DMS79 treated with DMSO at 0.1 percent for 48 hours (cell line): ENCODE measurements at places on chromosomes 4 and X.

DNA sequence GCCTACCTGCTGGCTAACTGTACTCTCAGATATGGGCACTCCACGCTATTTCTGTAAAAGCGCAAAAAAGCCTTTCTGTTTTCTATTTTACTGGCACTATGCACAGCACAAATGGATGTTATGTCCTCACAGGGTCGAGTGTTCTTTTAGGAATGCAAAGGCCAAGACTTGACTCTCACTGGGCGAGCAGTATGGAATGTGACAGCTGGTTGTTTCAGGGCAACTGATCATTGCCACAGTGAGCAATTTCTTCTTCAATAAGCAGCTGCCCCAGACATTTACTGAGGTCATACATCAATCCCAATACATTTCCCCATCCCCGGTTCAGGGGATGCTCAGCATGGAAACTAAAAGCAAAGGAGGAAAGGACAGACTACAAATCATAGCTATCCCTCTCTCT, 58.2 kb downstream of the PDE5A start:
- DNase-seq: no peak

DNA sequence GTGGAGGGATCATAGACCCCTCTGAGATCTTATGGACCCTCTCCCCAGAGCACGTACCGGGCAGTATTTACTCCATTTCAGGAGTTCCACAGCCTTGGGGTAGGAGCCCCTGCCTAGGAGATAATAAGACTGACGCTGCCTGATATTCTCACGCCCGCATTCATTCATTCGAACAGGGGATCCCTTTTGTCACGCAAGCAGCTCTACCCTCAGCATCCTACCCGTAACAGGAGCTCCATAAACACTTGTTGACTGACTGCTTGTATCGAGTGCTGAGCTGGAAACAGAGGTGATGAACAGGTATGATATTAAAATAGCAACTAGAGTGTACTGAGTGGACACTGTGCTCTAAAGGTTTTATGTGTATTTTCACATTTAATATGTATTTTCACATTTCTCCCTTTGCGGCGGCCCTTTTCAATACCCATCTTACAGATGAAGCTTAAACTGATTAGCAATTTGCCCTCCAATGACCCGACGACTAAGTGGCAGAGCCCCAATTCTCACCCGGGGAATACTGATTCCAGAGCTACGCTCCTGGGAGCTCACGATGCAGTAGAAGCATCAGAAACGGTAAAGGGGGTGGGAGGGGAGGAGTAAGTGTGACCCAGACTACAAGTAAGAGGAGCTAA, 888 bp downstream of the RAB28 start:
- DNase-seq: peak; percentile 27

DNA sequence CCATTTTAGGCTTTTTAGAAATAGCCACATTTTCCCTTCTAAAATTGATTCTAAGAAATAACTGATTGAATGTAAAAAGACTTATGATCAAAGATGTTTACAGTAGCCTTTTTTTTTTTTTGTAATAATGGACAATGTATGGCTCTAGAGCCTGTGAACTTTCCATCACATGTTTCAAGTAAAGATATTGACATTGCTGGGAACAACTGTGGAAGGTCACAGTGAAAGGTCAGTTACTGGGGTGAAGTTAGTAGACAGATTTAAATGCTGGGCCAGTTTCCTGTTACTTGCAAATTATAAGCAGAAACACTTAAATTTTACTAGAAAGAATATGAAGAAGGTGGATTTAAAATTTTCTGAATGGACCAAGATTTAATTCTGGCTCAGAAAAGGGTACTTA, 18.4 kb downstream of the PAGE2 start:
- DNase-seq: no peak

DNA sequence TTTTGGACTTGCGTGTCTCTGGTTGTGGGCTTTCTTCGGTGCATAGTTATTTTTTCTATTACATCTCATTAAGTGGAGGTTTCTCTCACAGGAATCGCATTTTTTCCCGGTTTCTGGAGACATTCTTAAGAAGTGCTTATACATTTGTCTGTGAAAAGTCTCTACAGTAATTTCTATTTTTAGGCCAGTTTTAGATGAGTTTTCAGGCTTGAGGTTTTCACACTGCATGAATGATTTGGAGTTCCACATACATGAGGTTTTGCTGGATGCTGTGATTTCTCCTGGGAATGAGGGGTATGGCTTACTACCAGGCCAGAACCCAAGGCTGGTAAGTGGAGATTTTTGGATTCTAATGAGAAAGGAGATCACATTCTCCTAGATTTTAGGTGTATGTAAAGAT, 422.6 kb upstream of the SLIT2 start:
- no peak for DNase-seq

DNA sequence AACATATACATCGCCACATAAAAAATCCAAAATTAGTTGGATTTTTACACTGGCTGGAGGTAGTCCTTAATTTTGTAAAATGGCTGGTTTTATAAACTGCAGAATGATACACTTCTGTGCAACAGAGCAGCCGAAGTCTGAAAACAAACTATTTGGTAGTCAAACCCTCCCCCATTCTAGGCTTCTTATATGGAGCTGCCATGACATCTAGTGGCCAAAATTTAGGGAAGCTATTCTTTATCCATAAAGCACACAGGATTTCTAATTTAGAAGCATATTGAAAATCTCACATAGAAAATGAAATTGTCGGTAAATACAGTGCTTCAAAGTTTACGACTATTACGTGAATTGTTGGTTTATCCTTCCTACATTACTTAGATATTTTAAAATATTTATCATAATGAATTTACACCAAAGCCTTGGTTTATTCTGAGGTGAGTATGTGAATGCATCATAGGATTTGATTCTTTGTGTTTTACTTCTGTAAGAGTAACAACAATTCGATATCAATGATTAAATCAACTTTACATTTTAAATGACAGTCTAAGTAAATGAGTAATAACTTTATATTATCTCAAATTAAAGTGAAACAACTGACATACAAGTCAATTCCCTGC, 113.4 kb upstream of the FAM241A start:
- no peak for DNase-seq

GRCh38 chrX:7235071-7235470, 87.1 kb upstream of the PUDP start:
- no peak for DNase-seq

DNA sequence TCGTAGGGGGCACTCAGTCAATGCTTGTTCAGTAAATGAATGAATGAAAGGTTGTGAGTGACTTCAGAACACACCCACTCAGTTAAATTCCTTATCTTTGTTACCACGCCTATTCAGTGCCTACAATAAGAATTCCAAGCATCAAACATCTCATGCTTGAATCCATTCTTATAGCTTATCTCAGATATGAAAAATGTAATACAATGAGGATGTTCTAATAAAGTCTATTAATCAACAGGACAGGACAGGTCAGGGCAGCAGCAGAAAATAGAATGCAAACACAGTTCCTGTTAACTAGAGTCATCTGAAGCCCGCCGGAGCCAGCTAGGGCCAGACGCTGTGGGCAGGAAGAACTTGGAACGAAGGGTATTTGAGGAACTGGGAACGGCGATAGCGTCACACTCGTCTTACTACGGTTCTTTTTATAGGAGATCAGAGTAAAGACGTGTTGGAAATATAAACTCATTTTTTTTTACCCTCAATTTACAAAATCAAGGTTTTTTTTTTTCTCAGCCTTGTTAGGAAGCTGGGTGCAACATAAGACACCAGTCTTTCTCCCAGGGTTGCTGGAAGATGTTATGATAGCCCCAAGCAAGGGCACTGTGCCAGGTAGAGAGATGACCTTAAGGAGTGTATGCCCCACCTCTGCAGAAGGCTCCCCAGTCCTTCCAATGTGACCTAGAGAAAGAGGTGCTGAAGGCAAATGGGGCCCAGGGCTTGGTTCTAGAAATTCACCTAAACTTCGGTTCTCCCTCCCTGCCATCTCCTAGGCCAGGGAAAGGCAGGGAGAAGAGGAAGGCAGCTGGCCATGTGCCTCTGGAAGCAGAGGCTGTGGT, 48.3 kb downstream of the SEL1L3 start:
- DNase-seq: no peak

DNA sequence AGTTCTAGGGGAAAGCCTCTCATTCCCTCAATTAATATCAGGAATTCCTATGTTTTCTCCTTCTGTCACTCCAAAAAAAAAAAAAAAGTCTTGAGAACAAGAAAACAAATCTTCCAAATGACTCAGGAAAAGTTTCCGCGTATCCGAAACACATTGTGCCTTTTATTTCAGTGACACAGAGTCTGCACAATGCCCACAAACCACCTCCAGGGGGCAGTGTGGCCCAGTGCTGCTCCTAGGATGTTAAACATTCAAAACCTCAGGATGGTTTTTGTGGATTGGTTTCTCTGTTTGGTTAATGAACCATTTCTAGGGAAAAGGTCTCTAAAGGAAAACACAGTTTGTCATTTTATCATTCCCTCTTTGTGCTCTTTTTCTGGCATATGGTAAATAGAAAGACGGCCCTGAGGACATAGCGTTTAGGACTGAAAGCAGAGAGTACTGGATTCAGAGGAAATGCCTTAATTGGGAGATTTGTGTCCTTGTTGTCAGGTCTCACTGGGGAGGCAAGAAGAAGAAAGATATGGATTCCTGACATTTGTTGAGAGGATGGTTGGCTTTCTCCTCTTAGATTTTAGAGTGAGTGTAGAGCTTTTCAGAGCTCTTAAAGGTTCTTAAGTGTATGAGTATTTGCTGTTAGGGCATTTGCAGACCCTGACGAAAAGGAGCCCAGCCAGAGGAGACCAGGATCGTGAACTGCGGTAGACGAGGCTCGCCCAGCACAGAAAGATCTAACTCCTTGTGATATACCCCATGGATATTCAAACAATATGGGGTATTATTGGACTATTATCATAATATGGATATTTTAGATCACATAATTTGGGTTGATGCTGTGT, 65.7 kb upstream of the MAP9 start:
- DNase-seq: no peak

- no peak for DNase-seq
Measured at GRCh38 chr4:123890889-123891288, 494.3 kb downstream of the SPRY1 start.

GRCh38 chrX:19557822-19558221, 42.5 kb upstream of the MAP3K15 start:
- no peak for DNase-seq

DNA sequence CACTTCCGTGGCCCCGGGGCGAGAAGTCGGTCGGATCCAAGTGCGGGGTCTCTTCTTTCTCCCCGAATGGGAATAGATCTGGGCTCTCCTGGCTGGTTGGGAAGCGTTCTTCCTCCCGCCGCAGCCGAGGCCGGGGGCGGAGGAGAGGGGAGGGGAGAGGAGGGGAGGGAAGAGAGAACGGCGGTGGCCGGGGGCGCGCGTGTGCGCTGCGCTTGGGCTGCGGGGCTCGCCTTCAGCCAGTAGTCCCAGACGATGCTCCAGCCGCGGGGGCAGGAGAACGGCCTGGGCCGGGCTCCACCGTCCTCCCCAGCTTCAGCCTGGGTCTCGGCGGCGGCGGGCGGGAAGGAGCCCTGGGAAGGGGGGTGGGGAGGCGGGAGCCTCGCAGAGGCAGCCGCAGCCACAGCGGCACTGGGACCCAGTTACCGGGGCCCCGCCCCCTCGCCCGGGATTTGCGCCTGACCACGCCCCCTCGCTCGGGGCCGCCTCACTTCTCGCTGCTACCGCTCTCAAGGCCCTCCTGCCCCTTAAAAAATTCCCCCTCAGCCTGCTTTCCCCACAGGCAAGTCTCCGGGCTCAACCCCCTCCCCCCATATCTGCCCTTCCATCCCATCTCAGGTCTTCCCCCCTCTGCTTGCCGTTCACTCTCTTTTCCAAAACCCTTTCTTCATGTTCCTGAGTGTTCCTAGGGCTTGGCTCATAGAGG, at the start of gene FGD1:
FGD1 (minus strand) TSS at position 421 of the 703 bp plus-strand sequence. CDS start 802 bp downstream, outside the sequence.
- peak; percentile 28 for DNase-seq

DNA sequence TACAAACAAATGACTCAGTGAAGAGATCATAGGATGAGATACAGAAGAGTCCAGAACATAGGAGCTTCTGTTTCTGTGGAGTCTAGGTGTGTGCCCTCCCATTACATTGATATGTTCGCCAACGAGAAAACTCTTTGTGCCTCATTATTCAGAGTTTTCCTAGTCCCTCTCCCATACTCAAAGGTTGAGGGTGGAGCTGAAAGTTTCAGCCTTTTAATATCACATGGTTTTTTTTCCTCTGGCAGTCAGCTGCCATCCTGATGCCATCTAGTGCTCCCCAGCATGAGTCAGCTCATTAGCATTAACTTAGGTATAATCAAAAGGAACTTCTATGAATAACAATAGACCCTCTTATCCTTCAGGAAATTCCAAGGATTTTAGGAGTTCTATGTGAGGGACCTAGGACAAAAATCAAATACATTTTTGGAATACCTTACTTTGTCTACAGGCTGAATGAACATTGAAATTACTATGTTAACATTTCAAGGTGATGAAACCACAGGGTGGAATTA, 559.6 kb upstream of the AMOT start:
- no peak for DNase-seq
